ENCODE measurements at places on chromosomes 4 and X.

DNA sequence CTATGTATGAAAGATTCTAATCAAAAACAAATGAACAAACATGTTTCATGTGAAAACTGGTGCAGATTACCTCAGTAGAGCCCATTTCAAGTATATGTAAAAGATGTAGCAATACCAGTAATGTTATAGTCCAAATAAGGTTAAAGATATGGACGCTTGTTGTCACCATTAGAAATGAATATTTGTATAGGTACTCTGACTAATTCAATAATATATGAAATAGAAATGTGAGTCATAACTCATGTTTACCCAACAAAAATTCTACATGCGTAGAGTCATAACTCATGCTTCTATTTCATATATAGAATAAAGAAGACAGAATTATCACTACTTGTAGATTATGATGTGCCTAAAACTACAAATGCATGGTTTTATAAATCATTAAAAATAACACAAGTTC lies 739.1 kb upstream of the DIAPH2 start:
- no peak for ATAC-seq

DNA sequence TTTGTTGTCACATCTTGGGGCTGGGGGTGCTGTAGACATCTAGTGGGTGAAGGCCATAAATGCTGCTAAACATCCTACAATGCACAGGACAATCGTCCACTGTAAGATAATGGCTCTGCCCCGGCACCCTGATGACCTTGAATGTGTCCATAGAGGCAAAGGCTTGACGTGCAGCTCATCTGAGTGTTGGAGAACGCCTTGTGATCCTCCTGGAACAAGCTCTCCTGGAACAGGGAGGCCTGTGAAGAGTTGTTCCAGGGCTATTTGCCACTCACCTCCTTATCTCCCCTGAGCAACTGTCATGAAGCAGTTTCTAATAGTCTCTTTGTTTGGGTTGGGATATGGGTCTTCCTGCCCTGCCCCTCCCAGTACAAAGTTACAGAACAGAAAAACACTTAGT lies 15.2 kb upstream of the PCYT1B start:
- ATAC-seq: no peak

DNA sequence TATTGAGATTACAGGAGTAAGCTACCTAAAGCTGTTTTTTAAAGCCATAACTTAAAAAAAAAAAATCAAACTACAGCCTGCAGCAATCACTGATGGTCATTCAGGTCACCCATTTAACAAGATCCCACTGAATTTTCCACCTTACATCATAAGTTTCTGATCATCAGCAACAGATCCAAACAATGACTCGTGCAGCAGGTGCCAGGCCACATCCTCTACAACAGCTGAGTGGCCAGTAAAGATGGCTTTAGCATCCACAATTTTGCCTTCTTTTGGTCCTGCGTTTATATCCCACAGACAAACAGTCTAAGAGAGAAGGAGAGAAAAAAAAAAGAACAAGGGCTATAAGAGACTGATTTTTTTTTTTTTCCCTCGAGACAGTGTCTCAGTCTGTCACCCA lies 16.6 kb downstream of the RBBP7 start:
- no peak for ATAC-seq

- peak; percentile 48 for ATAC-seq
Observed at GRCh38 chr4:99635601-99636000, 22.0 kb downstream of the C4orf54 start.

GRCh38 chrX:20116087-20116576 lies 575 bp downstream of the MAP7D2 start:
- no peak for ATAC-seq

DNA sequence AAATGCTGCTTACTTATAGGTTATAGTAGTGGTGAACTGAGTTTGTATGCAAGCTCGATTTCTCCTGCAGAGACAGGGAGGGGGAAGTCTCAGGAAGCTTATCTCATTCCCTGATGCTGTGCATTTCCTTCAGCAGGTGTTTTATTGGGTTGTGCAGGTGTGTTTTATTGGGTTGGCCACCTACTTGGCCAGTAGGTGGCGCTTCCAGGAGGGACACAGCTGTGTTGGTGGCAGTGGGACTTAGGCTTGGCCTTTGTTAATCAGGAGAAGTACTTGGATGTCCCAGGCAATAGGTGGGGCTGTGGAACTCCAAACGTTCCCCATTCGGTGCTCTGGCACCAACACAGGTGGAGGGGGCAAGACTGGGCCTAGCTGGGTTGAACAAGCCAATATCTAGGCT lies 196.0 kb upstream of the DCAF8L1 start:
- ATAC-seq: no peak

GRCh38 chrX:11543249-11543648 lies 122.5 kb downstream of the ARHGAP6 start:
- no peak for ATAC-seq

GRCh38 chr4:163868445-163868844 lies 374.0 kb downstream of the TMA16 start:
- no peak for ATAC-seq

All from activated CD4-positive, CD25-positive, alpha-beta regulatory T cell treated with anti-CD3 and anti-CD28 coated beads, Interleukin-2, amount 50 U/mL, for 24 hours (primary cell).